ENCODE measurements at places on chromosomes 12 and 14.

- DNase-seq, result no peak
Observed at GRCh38 chr14:68491793-68492192, 301.1 kb downstream of the ZFP36L1 start.

DNA sequence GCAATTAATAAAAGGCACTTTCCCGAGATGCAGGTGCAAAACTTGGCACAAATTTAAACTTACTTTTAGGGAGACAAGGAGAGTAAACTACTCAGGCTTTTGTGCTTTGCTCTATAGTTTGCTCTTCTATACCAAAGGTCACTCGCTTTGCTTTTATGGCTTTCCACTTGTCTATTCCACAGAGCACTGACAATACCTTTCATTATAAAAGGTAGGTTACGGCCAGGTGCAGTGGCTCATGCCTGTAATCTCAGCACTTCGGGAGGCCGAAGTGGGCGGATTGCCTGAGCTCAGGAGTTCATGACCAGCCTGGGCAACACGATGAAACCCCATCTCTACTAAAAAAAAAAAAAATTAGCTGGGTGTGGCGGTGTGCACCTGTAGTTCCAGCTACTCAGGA lies 32.9 kb downstream of the ALKBH1 start:
- no peak for DNase-seq

DNA sequence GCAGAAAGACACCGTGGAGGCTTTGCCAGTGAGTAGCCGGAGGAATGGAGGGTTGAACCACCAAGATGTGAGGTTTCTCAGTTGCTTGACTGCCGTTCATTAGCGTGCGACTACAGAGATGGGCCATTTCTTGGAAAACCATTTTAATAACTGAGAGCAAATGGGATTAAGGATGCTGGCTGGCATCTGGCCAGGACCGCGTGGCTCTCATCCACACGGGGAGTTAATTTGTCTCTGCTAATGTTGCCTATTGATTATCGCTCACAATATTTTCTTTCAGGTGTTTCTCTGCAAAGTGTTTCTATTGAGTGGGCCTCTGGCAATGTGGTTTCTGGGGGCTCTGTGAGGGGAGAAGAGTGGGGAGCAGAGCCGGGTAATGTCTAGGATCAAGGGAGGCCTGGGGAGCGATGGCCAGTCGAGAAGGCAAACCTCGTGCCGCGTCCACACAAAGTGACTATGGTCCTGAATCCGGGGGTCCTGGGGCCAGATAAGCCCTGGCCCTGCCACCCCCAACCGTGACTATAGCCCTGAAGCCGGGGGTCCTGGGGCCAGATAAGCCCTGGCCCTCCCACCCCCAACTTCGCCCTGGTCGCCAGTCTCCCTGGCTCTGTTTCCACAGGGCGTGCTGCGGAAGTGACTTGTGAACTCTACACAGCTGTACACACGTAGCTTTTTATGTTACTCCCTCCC lies 110.6 kb downstream of the PRMT8 start:
- DNase-seq, result no peak

DNA sequence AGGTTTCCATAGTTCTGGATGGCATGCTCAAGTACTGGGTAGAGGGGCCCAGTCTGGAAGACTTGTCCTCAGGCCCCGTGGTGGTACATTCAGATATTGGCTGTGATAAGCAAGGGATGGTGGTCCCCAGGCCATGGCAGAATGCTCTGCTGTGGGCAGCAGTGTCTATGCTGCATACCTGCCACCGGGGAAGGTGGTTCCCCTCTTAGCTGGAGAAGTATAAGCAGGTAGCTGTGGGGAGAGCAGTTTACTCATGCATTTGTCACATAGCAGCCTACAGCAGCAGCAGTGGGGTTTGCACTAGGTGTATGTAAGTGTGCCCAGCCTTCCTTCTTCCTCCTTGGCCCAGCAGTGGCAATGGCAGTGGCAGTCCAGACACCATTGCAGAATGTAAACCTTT lies 69.3 kb upstream of the ADAMTS20 start:
- no peak for DNase-seq

GRCh38 chr12:30268041-30268440 lies 427.6 kb downstream of the IPO8 start:
- DNase-seq, result no peak

GRCh38 chr12:50825372-50825838 lies 17.3 kb upstream of the TMPRSS12 start:
- peak; percentile 84 for DNase-seq

- DNase-seq, result no peak
Observed at GRCh38 chr14:64196056-64196455, 98.1 kb downstream of the ESR2 start.
